Esophagus mucosa (tissue), 1 donor: ENCODE measurements at places on chromosomes 11 and 22. TPM values are rescaled to one million over a fixed set of nuclear protein-coding genes. Genes with fewer than 3 reads are reported as not detected.

The PDE2A gene
- 6.0 TPM for total RNA-seq

The P4HA3 gene
- 0.20 TPM for total RNA-seq

The NLRP6 gene
- 0.12 TPM for total RNA-seq

The TTC36 gene
- not detected for total RNA-seq

The SF3B2 gene
- total RNA-seq, result 76.7 TPM

The FUT4 gene
- 1.4 TPM for total RNA-seq

The VSIG10L2 gene
- not detected for total RNA-seq

The SDHAF2 gene
- 24.7 TPM for total RNA-seq

The NXPE2 gene
- total RNA-seq, result not detected

The MUC15 gene
- total RNA-seq, result 17.5 TPM

The KIRREL3 gene
- 0.36 TPM for total RNA-seq

The SYCE3 gene
- total RNA-seq, result not detected

The IL17REL gene
- total RNA-seq, result not detected

The ZP1 gene
- total RNA-seq, result not detected

The ANGPTL5 gene
- total RNA-seq, result not detected

The OR8D1 gene
- total RNA-seq, result not detected

The CST6 gene
- 9.2 TPM for total RNA-seq

The HOATZ gene
- not detected for total RNA-seq

The IGSF22 gene
- total RNA-seq, result not detected

The PATE2 gene
- not detected for total RNA-seq

The BEST1 gene
- 0.44 TPM for total RNA-seq

The TPBGL gene
- not detected for total RNA-seq

The PKP3 gene
- 359 TPM for total RNA-seq

The ZC3H7B gene
- total RNA-seq, result 21.1 TPM

The SCGB2A2 gene
- not detected for total RNA-seq
